ENCODE measurements at places on chromosomes 6 and 20.

DNA sequence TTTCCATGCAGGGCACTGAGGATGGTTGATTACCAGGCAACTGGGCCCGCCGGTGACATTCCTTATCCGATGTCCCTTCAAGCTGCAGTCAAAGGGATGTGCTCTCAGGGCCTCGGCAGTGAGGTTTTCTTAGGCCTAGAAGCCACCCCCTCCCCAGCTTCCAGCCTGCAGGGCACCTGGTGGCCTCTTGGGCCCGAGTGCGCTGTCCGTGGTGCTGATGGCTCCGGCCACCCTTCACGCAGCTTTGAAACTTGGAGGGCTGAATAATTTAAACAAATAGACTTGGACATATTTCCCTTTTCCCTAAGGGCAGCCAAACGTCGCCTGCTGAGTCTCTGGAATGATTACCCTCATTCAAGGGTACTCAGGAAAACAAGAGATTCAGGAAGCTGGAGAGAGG is 8.9 kb upstream of the MLN start:
- peak; percentile 30 for DNase-seq

GRCh38 chr20:45969712-45970634 is 2.0 kb downstream of the ZNF335 start:
- no peak for DNase-seq

- no peak for DNase-seq
These were observed 56.2 kb downstream of the TMEM242 start for GRCh38 chr6:157267109-157267611.

DNA sequence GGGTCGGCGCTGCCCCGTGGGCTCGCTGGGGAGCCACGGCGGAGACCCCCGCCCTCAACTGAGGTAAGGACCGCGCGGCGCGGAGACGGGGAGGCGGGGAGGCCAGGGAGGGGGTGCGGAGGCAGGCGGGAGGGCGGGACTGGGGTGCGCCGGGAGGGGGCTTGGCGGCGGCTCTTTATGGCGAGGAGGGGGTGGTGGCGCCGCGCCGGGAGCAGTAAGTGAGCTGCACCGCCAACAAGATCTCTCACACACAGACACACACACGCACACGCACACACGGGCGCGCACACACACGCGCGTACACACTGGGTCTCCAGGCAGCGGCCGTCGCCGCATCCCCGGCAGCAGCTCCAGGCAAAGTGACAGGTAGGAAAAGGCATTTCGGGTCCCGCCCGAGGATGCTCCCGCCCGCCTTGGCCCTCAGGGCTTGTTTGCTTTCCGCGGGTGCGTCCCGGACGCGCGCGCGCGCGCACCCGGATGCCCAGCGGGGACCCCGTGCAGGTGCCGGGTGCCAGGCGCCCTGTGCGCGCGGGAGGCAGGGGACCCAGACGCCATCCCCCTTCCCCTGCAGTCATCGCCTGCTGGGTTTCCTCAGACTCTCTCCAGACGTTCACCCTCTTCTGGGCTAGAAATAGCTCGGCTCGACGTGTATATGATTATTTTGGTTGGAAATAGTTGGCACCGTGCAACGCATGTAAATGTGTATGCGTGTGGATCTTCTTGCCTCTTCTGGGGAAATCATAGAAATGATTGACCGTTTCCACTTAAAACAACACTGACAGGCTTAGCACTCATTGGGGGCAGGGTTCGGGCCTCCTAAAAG is at the start of gene PLCB4:
Gene PLCB4, plus strand, starts transcription at position 247 of the 823 bp plus-strand sequence. CDS start 238,728 bp downstream, outside the sequence.
- no peak for DNase-seq

GRCh38 chr20:18188434-18188833 is 50.8 kb downstream of the KAT14 start:
- DNase-seq: no peak

GRCh38 chr6:72819609-72820008 is 197.7 kb downstream of the KCNQ5 start:
- DNase-seq: no peak

- DNase-seq: no peak
These were observed 162.5 kb downstream of the WDR27 start for GRCh38 chr6:169539176-169539897.

GRCh38 chr6:128659878-128660622 is 139.7 kb upstream of the PTPRK start:
- DNase-seq: no peak

- no peak for DNase-seq
These were observed 37.3 kb upstream of the NXT1 start for GRCh38 chr20:23313271-23313670.

- DNase-seq: no peak
These were observed 546.4 kb downstream of the MMUT start for GRCh38 chr6:48916607-48917006.

DNA sequence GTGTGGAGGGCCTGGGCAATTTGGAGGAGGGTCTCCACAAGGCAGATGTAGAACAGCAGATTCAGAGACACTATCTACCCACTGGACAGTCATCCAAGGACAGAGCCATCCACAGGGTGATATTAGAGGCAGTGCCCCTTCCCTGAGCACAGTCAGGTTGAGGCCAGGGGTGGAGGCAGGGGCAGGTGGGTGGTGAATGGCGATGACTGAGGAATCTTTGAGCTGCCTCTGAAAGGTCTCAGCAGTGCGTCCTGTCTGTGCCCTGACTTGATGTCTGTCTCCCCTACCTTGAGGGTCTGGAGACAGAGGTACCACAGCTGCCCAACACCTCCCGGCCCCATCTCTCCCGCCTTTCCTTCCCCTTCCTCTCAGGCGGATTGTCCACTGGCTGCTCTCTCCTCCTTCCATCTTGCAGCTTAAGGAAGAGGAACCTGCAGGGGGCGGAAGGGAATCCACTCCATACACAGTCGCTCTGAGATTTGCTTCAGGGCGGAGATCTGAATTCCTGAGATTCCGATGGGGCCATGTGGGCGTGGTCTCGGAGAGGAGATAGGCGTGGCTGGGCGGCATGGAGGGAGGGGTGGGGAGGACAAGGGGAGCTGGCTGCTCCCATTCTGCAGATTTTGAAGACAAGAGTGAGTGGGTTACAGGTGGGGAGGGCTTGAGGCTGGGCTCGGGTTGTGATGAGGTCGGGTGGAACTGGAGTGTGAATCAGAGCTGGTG is 1.7 kb downstream of the MUCL3 start:
- no peak for DNase-seq

- peak; percentile 67 for DNase-seq
These were observed 253.1 kb downstream of the ADGB start for GRCh38 chr6:146851837-146852236.

- no peak for DNase-seq
These were observed 43.1 kb downstream of the GNAS start for GRCh38 chr20:58895448-58896180.

DNA sequence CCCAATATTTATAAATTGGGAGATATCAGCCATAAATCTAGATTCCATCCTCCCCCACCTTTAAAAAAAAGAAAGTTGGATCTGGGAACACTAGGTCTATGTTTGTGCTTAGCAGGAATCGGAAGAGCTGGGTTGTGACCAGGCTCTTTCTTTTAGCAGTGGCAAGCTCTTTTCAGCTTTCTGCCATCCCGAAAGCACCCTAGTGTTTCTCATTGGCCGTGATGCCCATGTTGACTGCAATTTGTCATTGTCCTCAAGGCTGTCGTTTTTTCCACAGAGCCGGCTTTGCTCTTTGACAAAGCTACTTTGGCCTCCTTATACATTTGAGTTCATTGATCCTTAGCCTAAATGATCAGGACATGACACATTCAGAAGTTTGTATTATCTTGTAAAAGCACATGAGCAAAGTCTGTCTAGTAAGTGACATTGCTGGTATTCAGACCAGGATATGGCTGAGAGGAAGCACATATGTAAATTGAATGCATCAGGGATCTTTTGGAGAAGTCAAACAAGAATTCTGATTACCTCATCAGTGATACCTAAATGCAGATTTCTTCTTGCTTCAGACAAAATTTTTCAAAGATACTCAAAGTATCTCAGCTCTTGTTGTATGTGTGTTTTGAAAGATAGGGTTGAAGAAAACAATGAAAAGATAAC is 50.1 kb downstream of the CARMIL1 start:
- no peak for DNase-seq

DNA sequence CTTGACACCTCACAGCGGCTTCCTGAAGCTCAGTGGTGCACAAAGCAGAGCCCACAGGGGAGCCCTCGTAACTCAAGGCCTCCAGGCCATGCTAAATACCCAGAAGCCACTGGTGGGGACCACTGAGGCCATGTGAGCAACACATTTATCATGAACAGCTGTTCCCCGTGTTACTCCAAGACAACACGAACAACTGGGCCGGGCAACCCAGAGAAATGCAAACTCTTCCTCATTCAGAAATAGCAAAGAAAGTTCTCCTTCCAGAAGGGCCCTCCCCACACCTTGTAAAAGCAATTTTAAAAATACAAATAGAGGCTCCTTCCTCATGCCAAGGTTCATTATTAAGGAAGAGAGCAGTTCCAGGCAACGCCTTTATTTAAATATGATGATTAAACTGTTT is 36.3 kb upstream of the SLCO4A1 start:
- no peak for DNase-seq

Measured in stimulated activated CD4-positive, alpha-beta T cell treated with anti-CD3 and anti-CD28 coated beads, Interleukin-1b, Interleukin-23, amount 100 ng/mL, for 48 hours (primary cell).